ENCODE measurements at places on chromosomes 6 and 20.
A peak's percentile ranks its signal among the peaks of the same experiment; 100 is the strongest.

DNA sequence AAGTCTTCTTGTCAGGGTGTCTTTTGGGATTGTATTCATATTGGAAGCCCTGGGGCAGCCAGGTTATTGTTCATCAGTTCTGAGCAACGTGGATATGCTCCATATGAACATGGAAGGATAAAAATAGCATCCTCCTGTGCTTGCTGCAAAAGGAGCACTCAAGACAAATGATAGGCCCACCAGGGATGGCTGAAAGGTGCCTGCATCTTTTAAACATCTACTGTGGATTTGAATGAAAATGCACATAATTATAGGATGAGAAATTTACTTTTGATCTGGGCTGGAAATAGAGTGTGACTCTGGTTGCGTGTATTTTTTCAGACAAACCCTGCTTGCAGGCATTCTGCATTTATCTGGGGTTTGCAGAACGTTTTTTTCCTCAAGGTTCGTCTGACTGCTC is 299.1 kb downstream of the PACRG start:
- DNase-seq: no peak

- DNase-seq: peak; percentile 80
These were observed 160.5 kb upstream of the LAMP5 start for GRCh38 chr20:9353916-9354276.

DNA sequence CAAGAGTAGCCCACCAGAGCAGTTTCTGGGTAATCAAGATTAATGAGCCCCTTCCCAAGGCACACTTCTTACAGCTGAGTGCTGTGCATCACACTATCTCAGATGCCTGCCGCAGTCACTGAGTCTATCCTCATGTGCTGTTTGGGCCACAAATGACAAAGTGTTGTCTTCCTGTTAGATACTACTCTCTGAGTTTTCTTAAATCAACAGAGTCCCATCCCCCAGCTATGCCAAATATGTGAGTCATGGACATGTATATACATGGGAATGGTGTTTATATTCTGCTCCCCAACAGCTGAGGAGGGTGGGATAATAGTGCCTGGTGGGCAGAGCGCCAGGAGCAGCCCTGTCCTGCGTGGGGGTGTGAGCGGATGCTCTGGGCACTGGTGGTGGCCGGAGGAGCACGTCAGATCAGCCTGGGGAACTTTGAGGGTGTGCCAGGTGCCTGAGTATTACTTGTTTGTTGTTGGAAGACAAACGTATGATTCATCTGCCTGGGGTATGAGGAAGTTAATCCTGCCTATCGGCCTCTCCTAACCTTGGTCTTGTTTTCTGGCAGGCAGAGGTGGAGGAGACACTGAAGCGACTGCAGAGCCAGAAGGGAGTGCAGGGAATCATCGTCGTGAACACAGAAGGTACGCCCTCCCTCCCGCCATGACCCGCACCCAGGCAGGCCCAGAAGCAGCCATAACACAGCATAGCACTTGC is 9.6 kb downstream of the DYNLRB1 start:
- DNase-seq: peak; percentile 98

DNA sequence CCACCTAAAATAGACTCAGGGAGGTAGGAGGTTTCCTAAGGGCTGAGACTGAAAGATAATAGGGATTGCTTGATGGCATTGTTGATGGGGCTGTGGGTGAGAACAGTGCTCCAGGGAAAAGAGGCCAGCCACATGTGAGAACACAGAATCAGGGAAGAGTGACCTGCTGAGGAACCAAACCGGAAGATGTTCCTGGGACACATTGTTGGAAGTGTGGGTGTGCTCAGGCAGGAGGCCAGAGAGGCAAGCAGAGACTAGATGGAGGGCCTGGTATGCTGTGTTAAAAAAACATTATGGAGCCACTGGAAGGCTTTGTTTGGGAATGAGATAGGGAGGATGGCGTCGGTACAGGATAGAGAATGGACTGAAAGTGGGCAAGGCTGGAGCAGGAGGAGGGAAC is 23.3 kb downstream of the RNF144B start:
- no peak for DNase-seq

DNA sequence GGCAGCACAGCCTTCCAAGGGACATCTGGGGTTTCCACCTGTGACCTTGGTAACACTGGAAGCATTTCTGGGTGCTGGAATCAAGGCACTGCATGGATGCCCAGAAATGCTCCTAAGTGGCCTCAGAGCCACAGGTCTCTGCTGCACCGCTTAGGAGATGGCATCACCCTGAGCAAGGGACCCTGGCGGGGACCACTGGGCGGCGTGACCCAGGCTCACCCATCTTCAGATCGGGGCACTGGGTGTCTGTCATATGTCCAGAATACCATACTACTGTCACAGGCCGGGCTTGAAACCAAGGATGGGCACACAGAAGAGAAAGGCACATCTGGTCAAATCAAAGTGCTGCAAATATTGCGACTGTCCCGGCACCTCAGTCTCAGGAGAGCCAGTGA is 45.9 kb downstream of the SSR1 start:
- DNase-seq: no peak

- DNase-seq: no peak
These were observed 59.2 kb downstream of the POPDC3 start for GRCh38 chr6:105120570-105120969.

GRCh38 chr6:142400495-142400894 is 98.7 kb downstream of the ADGRG6 start:
- peak; percentile 79 for DNase-seq

DNA sequence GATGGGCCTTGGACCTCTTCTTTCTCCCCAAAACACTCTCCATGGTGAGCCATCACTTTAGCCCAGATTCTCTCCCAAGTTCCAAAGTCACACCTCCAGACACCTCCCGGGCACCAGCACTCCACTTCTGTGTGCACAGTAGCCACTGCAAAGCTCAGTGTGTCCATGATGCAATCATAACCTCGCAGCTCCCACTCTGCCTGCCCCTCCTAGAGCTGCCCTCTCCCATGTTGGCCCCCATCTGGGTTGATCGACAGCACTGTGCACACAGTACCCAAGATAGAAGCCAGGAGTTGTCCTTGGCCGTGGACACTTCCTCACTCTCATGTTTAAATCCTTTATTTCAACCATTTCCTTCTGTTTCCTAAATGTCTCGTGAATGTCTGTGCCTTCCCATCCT is 293.3 kb downstream of the PACRG start:
- DNase-seq: no peak

GRCh38 chr6:8628063-8628462 is 192.7 kb upstream of the SLC35B3 start:
- DNase-seq: no peak

- DNase-seq: peak; percentile 95
These were observed 32.3 kb downstream of the GSTA3 start for GRCh38 chr6:52877168-52877567.

GRCh38 chr20:24955045-24955444 is 6.0 kb downstream of the CST7 start:
- no peak for DNase-seq

DNA sequence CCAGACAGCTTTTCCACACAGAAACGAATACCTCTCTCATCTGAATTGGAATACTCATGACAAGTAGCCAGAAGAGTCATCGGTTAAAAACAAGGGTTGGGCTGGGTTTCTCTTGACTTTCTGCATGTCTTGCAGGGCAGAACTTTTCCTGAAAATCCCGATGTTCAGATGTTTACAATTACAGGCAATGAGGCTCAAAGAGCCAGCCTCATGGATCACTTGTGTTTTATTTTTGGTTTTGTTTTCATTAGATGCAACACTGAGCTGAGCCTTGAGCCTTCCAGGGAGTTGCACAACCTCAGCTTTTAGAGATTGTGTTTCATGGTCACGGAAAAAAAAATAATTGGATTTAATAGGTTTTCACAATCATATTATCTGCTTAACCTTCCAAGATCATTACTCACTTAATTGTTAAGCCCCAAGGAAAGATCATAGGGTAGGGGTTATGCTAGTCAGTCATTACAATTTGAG is 288.1 kb upstream of the PRDM1 start:
- peak; percentile 74 for DNase-seq

DNA sequence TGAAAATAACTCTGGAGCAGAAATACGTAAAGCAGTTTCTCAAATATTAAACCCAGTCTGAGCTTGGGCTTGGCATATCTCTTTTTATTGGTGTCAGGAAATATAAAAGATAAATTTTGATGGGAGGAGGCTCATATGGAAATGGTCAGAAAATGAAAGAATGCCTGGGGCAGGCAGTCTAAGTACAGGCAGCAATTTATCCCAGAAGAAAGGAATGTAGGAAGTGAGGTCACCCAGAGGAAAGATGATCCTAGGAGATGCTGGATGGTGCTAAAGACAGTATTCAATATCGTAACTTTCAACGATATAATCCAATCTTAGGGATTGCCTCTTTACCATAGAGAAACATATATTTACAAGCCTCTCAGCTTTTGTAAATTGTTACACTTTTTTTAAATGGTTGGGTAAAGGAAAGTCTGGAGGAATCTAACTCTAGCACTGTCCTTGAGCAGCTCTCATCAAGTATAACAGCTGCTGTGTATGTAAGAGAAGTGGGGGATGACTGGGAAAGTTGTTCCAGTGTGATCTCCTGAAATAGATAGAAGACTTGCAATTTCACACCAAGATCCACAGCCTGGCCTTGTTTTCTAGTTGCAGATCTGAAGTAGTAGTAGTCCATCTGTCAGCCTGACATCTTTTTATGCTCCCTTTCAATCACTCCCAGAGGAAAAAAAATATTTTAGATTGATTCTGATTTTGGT is 256.9 kb upstream of the SASH1 start:
- peak; percentile 9 for DNase-seq

Measured in mesenchymal stem cell (in vitro differentiated cells and primary cell).